ENCODE measurements at places on chromosomes 11 and 22.

GRCh38 chr11:119363851-119364590, 17.5 kb downstream of the USP2 start:
- DNase-seq = no peak

GRCh38 chr22:34055525-34056200, 135.4 kb upstream of the LARGE1 start:
- DNase-seq = peak; percentile 71

DNA sequence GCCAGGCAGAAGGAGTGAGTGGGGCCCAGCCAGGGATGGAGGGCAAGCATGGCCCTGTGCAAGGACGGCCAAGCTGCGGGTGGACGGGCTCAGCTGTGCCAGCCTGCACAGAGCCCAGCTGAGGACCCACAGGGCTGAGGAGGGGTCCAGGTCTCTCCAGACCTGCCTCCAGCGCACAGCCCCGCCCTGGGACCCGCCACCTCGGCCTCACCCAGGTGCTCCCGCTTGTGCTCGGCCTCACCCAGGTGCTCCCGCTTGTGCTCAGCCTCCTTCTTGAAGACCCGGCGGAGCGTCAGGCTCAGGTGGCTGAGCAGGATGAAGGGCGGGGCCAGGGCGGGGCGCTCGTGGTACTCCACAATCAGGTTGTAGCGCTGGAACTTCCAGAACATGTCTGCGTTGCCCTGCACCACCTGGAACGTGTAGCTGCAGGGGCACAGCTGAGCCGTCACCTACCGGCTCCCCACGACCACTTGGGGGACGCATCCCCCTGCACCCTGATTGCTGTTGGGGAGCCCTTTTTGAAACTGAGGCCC, 6.4 kb downstream of the TSSC4 start:
- no peak for DNase-seq

- peak; percentile 23 for DNase-seq
Observed at GRCh38 chr11:35526370-35526792, 965 bp upstream of the PAMR1 start.

DNA sequence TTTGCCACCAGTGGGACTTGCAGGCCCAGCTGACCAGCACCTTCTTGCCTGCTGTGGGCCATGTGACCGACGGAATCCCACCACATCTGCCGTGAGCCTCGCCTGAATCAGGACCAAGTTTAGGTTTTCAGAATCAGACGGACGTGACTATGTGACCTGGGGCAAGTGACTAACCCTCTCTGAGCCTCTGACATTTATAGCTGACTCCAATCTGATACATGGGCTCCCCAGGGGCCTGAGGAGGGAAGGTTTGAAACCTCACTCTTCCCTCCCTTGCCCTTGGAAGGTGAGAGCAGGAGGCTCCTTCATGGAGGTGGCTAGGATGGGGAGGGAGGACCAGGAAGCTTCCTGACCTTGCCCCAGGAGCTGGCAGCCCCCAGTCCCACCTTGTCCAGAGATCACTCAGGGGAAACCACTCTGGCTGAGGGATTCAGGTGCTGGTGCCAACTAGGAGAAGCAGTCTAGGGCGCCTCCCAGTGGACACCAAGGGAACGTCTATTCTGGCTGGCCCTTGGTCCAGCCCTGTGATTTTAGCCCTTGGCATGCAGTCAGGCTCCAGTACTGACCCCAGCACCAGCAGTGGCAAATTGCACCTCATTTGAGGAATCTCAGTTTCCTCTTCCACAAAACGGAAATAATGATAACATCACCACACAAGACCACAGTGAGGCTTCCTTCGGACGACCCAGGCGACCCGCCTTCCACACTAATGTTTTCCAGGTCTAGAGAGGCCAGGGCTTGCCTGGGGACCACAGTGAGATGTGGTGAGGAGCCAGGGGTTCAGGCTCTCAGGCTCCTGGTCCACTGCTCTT, 47.2 kb upstream of the SYT7 start:
- peak; percentile 58 for DNase-seq

DNA sequence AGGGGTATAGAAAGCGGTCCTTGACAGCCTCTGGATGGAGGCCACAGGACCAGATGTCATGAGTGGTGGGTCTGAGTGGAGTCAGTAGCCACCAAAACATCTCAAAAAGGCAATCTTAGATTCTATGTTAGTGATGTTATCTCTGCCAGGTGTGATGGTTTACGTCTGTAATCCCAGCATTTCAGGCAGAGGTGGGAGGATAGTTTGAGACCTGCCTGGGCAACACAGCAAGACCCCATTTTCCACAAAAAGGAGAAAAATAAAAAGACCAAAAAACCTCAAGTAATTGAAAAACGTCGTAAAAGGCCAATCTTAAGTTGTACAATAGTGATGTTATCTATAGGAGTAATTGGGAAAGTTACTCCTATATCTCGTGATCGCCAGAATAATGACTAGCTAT, 3.7 kb upstream of the MTCH2 start:
- DNase-seq = no peak

DNA sequence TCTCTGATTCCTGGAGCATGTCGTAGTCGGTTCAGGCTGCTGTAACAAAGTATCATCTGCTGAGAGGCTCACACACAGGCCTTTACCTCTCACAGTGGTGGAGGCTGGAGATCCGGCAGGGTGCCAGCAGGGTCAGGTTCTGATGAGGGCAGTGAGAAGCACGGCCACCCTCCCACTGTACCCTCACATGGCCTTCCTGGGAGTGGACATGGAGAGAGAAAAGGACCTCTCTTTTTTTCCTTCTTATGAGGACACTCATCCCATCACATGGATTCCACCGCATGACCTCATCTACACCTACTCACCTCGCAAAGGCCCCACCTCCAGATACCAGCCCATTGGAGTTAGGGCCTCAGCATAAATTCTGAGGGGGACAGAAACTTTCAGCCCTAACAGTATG, 99.5 kb downstream of the BCR start:
- no peak for DNase-seq

GRCh38 chr11:57314221-57314973, 10.4 kb downstream of the TNKS1BP1 start:
- DNase-seq = no peak

DNA sequence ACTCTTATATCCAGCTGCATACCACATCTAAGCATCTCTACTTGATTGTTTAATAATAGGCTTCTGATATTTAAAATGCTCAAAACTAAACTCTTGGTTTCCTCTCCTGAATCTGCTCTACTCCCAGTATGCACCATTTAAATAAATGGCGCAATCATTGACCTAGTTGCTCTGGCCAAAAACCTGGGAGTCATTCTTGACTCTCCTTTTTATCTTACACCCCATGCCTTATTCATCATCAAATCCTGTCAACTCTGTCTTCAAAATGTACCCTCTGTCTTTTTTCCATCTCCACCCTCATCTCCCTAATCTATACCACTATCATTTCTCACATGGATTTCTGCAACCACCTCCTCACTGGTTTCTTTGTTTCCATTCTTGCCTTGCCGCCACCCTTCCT, 399.6 kb upstream of the CCDC90B start:
- no peak for DNase-seq

DNA sequence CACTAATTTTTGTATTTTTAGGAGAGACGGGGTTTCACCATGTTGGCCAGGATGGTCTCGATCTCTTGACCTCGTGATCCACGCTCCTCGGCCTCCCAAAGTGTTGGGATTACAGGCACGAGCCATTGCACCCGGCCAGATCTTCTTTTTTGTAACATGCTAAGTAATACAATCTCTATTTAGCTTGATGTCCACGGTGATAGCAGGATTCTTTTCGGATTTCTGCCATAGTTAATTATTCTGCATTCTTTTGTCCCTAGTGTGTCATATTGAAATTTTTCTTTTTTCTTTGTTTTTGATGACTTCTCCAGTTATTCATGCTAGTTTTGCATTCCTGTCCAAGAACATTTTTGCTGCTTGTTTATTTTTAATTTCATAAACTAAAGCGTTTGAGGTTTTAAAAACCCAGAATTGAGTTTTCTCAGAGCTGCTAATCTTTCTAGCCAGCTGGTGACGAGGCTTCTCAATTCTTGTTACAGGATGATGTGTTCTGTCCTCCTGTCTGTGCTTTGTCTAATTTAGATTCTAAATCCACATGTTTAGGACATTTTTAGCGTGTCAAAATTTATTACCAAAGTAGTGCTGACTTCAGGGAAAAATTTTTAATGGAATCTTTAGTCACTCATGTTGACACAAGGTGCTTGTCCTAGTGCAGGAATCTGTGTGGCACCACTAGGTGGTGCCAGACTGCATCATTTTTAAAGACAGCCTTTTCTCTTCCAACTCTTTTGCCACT, 21.8 kb downstream of the NF2 start:
- peak; percentile 63 for DNase-seq

GRCh38 chr22:41132550-41132949, 40.2 kb downstream of the EP300 start:
- DNase-seq = no peak

GRCh38 chr11:130318031-130318673, 3.4 kb upstream of the ZBTB44 start:
- DNase-seq = no peak

- no peak for DNase-seq
Observed at GRCh38 chr11:12271826-12272366, 105.5 kb upstream of the PARVA start.

DNA sequence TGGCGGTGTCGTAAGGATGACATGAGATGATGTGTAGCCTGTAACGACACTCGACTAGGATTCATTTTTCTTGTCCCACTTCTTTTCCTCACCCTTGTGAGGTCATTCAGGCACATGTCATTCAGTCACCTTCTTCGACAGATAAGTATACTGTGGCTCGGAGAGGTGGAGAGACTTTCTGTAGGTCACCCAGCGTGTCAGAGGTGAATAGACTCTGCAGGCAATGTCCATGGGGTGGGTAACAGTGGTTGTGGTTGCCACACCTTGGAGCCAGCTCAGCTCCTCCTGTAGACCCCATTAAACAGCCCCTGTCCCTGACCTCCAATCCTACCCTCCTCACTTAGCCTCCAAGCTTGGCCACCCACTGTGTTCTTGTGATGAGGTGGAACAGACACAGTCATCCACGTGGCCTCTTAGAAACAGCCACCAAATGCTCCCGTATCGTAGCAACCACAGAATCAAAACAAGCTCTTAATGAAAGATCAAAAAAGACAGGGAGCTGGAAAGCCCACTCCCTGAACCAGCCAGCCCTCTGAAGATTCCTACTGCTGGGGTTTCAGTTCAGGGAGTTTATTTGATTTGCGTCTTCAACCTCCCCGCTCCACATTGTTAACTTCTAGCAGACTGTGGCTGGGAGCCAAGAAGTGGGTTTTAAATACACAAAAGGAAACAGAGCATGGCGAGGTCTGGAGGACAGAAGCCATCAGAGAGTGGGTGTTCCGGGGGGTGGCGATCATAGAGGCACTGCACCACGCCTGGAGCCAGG, 89.0 kb upstream of the GRK3 start:
- DNase-seq = no peak

GRCh38 chr11:111388420-111388819, 9.3 kb upstream of the POU2AF1 start:
- no peak for DNase-seq

- DNase-seq = peak; percentile 49
Observed at GRCh38 chr11:117313091-117313490, 3.0 kb downstream of the BACE1 start.

DNA sequence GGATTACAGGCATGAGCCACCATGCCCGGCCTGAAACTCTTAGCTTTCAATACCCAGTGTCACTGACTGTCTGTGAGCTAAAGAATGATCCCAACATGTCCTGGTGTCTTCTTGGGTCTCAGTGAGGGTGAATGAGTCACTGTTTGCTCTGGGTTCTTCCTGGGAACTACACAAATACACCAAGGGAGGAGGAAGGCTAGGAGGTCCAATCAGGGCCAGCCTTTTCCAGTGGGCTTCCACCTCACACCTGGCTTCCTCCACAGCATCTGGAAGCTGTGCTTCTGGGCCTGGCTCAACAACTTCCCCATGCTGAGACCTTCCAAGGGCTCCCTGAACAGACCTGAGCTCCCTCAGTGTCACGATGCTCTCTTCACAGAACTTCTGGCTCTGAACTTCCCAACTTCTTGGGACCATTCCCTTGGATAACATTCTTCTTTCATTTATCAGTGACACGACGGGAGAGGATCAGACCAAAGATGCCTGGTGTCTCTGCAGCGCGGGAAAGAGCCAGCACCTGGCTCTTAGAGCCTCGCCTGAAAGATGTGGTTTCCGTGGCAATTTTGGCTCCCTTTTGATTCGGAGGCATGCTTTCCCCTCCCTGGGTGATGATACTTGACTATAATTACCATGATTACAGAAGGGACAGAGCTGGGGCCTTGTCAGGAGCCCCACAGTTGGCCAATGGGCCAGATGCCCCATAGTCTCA, 22.3 kb upstream of the CHRM4 start:
- no peak for DNase-seq

DNA sequence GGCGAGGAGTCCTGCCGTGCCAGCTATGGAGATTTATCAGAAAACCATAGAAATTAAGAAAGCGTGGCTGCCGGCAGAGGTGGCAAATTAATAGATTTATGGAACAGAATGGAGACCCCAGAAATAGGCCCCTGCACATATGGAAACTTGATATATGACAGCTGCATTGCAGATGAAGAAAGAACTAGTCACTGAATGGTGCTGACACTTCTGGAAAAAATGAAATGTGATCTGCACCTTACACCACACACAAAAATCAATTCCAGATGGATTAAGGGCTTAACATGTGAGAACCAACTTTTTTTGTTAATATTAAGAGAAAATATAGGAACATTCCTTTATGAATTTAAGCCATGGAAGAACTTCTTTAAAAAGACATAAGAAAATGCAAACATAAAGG, 40.3 kb upstream of the TSKU start:
- DNase-seq = no peak

DNA sequence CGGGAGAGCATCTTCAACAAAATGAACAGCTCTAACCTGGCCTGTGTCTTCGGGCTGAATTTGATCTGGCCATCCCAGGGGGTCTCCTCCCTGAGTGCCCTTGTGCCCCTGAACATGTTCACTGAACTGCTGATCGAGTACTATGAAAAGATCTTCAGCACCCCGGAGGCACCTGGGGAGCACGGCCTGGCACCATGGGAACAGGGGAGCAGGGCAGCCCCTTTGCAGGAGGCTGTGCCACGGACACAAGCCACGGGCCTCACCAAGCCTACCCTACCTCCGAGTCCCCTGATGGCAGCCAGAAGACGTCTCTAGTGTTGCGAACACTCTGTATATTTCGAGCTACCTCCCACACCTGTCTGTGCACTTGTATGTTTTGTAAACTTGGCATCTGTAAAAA, 109.9 kb downstream of the ARHGAP8 start:
- no peak for DNase-seq

GRCh38 chr11:42913731-42914130, 398.1 kb upstream of the API5 start:
- DNase-seq = no peak

- DNase-seq = no peak
Observed at GRCh38 chr11:12999597-12999996, 9.5 kb upstream of the RASSF10 start.

DNA sequence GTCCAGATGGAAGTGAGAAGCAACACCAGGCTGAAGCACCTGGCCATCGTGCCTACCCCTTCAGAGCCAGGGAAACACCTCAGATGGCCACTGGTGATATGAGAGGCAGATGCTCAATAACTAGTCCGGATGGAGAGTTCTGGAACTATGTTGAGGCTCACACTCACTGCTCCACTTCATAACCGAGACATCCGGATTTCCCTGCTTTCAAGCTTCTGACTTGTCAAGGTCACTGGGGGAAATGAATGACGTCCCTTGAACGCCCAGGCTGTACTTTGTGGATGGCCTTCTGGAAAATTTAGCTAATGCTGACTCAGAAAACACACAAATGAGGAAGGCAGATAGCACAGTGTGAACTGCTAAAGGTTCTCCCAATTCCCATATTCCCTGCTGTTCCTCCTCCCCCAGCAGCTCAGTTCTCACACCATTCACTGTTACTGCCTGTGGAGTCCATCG, at the start of gene LYVE1:
TSS of gene LYVE1 (minus strand) at position 180 of the 456 bp plus-strand sequence. CDS start at position 47, 133 bp downstream.
- DNase-seq = no peak

GRCh38 chr11:31798057-31798553, 13.0 kb downstream of the PAX6 start:
- DNase-seq = no peak

- DNase-seq = no peak
Observed at GRCh38 chr22:35491908-35492380, 48.7 kb upstream of the RASD2 start.

Measured in NB4 (cell line).